Stimulated activated CD8-positive, alpha-beta memory T cell treated with anti-CD3 and anti-CD28 coated beads, Interleukin-4, amount 100 ng/mL, for 1 hour (primary cell): ENCODE measurements at places on chromosomes 13 and 19.

DNA sequence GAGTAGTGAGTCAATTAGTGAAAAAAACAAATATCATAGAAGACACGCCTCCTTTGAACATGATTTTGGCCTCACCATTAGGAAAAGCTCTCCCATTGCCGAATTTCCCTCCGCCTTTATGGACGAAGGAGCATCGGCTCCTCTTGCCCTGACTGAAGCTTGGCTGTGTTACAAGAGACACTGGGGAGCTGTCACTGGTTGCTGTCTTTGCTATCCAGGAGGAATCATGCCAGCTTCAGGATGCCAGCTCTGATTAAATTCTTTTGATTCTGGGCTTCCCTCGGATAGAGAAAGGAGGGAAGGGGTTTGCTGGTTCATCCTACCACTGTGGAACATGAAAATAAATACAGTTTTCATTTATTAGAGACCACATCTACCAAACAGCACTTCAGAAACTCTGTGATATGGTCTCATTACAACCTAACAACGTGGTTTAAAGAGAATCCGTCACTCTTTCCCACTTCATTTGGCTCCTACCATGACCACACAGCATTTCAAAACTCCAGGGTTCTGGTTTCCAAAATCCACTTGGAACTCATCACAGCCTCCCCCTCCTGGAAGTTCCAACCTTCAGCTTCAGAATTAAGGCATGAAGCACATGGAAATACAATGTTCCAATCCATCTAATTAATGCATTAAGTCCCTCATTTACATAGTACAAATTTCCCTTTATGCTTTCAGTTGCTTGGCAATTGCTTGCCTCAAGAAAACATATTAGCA, 446.0 kb downstream of the EFNB2 start:
- no peak for DNase-seq

DNA sequence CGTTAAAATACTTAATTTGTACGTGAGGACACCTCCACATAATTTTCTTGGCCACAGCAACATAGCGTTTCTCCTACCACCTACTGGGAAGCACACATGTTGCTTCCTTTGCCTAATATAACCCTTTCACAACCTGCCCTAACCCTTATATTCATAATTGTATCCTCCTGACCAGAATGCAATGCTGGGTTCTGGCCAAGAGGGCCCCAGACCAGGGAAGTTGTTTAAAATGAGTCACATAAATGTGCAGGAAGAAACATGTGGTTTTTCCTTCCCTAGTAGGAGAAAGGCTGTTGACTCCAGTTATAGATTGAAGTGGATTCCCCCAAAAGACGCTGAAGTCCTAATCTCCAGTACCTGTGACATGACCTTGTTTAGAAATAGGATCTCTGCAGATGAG, 187.3 kb downstream of the NUFIP1 start:
- DNase-seq: no peak

DNA sequence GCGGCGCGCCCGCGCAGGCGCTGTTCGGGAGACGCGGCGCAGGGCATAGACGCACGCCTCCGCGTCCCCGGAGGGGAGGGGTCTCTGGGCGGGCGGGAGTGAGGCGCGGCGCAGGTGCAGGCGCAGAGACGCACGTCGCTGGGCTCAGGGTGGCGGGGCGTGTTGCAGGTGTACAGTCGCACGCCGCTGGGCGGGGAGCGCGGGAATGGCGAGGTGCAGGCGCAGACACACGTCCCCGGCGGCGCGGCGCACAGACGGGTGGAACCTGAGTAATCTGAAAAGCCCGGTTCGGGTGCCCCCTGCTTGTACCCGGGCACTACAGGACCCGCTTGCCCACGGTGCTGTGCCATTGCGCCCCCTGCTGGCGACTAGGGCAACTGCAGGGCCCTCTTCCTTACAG, 44.7 kb downstream of the PLPP2 start:
- DNase-seq: no peak

DNA sequence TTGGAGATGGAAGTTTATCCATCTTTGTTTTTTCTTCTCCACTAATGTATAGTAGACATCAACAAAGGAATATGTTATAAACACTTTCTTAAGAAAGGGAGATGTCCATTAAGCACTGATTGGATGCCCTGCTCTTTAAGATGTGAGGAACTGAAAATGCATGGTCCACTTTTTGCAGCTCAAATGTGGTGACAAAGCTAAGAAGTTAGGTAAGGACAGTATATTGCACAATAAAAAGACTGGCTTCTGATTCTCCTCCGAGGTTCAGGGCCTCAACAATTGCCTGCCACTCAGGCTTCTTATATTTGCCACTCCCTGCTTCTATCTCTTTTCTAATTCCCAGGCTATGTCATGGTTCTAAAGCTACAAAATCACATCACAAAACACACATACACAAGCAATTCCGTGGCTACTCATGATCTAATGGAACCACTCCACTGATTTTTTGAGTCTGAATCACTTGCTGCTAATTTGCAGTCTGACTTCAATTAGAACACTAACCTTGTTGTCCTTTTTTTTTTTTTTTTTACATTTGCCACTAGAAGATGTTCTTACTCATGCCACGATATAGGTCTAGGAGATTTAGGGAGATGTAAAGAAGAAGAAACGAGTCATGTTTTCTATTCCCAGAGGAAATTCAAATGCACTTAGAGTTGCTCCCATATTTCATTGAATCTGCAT, 29.6 kb upstream of the TNFSF11 start:
- DNase-seq: no peak

GRCh38 chr19:6613711-6614110, 22.8 kb upstream of the CD70 start:
- no peak for DNase-seq

DNA sequence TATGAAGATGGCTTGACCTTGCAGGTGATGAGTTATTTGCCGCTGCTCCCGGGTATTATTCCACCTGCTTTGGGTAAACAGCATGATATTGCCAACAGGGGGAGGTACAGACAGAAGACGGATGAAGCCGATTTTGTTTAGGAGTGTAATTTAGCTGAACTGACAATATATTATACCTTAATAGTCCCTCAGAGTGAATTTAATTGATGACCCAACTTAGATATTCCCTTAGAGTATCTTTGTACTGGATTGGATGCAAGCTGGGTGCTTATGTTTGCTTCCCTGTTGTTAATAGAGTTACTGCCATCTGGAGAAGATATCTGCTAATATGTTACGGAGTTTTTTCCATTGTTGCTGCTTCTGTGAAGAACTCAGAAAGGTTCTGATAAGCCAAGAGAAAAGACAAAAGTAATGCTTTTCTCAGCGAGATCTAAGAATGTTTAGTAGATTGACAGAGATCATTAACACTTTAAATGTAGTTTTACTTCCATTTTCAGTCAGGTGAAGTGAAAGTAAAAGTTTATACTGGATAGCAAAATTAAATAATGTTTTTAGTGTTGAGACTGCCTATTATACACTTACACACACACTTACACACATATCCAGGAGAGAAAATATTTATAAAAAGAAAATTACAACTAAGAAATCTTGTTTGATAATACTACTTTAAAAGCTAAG, 2220.8 kb upstream of the PCDH20 start:
- no peak for DNase-seq

DNA sequence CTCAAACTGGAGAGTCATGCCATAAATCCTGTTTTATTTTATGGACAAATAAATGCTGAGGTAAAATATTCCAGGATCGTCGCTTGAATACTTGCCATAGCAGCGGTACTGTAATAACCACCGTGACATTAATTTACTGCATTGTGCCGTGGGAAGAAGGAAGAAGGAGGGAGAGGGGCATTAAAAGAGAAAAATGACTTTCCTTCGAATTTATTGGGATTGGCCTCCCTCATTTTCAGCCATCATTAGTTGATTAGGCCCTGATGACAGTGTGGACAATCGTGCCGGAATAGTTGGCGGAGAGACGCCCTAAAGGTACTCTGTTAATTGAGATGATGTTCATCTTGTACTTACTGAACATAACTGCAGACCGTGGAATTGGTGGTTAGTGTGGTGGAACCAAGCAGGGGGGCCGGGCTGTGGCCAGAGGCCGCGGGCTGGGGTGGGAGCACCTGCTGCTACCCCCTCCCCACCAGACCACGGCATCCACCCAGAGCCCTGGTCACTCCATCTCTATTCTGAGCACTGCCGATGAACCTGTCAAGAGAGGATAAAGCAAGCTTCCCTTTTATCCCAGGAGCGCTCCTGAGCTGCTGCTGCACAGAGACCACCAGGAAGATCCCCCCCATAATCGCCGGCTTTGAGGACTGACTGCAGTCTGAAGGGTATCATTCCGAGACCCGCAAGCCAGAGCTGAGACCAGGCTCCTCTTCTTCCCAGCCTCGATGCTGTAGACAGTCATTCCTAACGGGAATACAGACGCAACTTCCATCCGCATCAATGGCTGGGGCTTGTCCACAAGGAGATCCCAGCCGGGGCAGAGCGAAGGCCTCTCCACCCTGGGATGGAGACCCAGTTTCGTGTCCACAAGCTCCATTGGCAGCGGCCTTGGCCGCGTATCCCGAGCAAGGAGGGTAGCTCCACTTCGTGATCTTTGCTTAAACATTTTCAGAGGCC, 168.3 kb upstream of the TSHZ3 start:
- no peak for DNase-seq

GRCh38 chr13:23859904-23860303, 29.3 kb downstream of the MIPEP start:
- DNase-seq: no peak

DNA sequence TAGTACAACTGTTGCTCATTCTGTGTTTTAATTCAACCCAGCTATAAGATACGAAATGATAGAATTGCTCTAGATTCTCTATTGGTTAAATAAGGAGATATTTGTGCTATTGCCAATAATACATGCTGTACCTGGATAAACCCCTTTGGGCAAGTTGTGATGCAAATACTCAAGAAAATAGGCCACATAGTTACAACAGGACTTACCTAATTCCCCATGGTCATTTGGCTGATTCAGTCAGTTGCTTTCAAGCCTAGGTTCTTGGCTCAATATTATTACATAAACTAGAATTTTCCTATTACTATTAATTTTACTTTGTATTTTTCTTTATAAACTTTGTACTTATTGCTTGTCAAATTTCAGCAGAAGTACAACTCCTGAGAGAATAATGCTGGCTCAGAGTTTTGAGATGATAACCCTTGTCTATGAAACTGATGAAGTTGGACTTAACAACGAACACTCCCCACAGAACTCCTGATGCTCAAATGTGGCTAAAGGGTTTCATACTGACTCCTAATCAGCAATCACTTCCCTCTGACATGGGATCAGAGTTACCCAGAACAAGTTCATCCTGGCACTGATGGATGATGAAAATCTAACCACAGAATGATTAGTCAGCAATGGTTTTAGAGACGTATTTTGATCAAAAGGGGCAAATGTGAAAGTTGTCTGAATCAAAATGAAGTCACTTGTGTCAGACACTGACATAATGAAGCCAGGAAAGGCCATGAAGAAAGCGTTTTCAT, 221.1 kb downstream of the ITGBL1 start:
- DNase-seq: no peak
